Activated naive CD8-positive, alpha-beta T cell treated with anti-CD3 and anti-CD28 coated beads for 36 hours (primary cell): ENCODE measurements at places on chromosomes 5 and 9. TPM values are rescaled to one million over a fixed set of nuclear protein-coding genes. Genes with fewer than 3 reads are reported as not detected.

DNA sequence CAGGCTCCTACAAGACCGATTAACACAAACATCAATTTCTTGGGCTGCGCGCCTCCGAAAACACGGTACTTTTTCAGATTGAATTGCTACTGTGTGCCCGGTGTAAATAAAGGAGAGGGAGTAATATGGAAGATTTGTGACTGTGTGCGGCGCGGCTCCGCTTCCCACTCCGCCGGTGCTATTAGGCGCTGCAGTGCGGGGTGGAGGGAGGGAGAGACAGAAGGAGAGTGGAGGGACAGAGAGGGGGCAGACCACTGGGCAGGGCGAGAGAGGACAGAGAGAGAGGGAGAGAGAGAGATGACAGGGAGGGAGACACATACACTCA, 24.7 kb upstream of the RNU6ATAC start:
- peaks cover 6% of the 10 kb centered on the region for H3K4me1 ChIP-seq
- DNase-seq, result no peak

GRCh38 chr5:56358703-56359681, 125.9 kb upstream of the ANKRD55 start:
- H3K4me1 ChIP-seq, result peaks cover 15% of the 10 kb centered on the region
- DNase-seq, result no peak
- no peak overlapping the region for H3K4me3 ChIP-seq
- no peak overlapping the region for H3K27ac ChIP-seq

GRCh38 chr9:32413424-32413823, 29.0 kb downstream of the ACO1 start:
- H3K36me3 ChIP-seq, result peaks cover 13% of the 10 kb centered on the region
- no peaks in the 10 kb centered on the region for H3K4me1 ChIP-seq
- H3K4me3 ChIP-seq, result no peak overlapping the region
- H3K27me3 ChIP-seq, result no peaks in the 10 kb centered on the region
- H3K27ac ChIP-seq, result no peak overlapping the region
- DNase-seq, result no peak

DNA sequence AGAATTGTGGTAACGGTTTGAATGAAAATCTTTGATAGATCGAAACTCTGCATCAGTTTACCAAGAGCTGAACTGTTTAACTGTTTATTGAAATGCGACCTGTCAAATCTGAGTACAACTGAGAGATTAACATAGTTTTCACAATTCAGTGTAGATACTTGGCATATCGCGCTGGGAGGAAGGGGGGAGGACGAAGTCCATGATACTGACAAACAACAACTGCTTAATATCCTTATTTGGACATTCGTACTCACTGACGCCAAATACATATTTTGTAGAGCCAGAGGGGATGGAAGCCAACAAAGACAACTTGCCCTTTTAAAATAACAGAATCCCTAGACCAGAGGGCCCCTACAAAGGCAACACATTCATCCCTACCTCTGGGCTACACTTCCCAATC, 93.2 kb downstream of the GLIS3 start:
- peaks cover 4% of the 10 kb centered on the region for H3K36me3 ChIP-seq
- no peak for DNase-seq
- H3K4me1 ChIP-seq, result no peaks in the 10 kb centered on the region
- no peak overlapping the region for H3K27ac ChIP-seq

Gene PFN3
- total RNA-seq, result not detected

Gene PCDHB4
- not detected for total RNA-seq

Gene PLPP1
- total RNA-seq, result 23.1 TPM

Gene URM1
- 85.6 TPM for total RNA-seq
